HCT116 (cell line): ENCODE measurements at places on chromosomes 12 and 14. TPM values are rescaled to one million over a fixed set of nuclear protein-coding genes. Genes with fewer than 3 reads are reported as not detected.

MGP gene
- 1.3 TPM for total RNA-seq

HNRNPA1 gene
- 1,878 TPM for total RNA-seq

PLCZ1 gene
- total RNA-seq = not detected

SLC10A1 gene
- total RNA-seq = not detected

ZNF219 gene
- 16.6 TPM for total RNA-seq

BEGAIN gene
- 8.5 TPM for total RNA-seq

ANO4 gene
- total RNA-seq = 1.7 TPM

SLC25A47 gene
- total RNA-seq = 0.17 TPM

SUOX gene
- 18.0 TPM for total RNA-seq

HPD gene
- total RNA-seq = 1.1 TPM

LBHD2 gene
- not detected for total RNA-seq
